ENCODE measurements at places on chromosomes 16 and 17.
A peak's percentile ranks its signal among the peaks of the same experiment; 100 is the strongest.

DNA sequence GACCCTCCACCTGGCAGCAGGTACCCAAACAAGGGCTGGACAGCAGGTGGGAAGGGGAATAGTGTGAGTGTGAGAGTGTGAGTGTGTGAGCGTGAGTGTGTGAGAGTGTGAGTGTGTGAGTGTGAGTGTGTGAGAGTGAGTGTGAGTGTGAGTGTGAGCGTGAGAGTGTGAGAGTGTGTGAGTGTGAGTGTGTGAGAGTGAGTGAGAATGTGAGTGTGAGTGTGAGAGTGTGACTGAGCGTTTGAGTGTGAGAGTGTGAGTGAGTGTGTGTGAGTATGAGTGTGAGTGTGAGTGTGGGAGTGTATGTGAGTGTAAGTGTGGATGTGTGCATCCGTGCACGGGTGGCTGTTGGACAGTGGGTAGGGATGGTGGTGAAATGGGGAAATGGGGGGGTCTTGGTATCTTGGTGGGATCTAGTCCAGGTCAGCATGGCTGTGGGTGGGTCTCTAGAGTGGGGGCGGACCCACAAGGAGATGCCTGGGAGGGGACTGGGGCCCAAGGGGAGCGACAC lies 408 bp downstream of the ADGRG1 start:
- DNase-seq, result no peak

GRCh38 chr16:13883276-13883675 lies 36.7 kb upstream of the ERCC4 start:
- DNase-seq, result no peak

DNA sequence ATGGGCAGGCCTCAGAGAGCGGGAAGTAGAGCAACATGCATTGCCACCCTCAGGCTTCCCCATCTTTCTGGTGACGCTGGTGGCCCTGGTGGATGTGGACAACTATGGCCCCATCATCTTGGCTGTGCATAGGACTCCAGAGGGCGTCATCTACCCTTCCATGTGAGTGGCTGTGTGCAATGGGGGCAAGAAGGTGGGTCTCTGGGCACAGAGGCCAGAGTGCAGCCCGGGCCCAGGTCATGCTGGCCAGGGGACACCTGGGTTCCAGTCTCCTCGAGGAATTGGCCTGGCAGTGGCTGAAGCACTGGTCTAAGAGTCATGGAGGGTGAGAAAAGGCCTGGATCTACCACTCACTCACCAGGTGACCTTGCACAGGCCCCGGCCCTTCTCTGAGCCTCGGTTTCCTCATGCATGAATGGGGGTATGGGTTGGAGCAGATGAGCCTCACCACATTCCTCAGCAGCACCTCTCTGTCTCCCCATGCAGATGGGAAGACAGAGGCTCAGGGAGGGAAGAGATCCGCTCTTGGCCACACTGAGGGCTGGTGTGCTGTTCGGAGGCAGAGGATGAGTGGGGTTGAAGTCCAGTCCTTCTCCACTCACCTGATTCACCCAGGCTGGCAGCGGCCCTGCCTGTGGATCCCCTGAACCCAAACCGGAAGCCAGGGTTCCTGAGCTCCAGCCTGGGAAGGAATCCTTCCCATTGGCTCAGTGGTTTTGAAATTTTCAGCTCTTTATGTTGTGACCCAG lies 7.2 kb upstream of the ADGRG3 start:
- no peak for DNase-seq

- DNase-seq, result no peak
Measured at GRCh38 chr16:78703936-78704335, 604.5 kb downstream of the WWOX start.

GRCh38 chr16:12321311-12321842 lies 344.8 kb downstream of the SNX29 start:
- DNase-seq, result no peak

DNA sequence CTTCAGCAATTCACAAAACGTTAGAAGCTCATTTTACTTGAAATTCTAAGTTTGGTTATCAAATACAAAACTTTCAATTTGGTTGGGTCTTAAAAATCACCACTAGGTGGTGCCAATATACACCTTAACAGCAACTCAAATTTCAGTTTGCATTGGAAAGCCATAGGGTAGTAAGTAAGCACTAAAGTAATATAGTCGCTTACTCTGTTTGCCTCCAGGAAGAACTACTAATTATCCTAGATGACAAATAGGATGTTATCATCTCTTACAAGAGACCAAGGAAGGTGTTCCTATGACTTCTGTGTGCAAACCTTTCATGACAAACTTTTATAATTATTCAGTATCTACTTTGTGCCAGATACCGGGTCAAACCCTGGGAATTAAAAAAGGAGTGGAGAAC lies 93.3 kb downstream of the MYO1D start:
- peak; percentile 77 for DNase-seq

DNA sequence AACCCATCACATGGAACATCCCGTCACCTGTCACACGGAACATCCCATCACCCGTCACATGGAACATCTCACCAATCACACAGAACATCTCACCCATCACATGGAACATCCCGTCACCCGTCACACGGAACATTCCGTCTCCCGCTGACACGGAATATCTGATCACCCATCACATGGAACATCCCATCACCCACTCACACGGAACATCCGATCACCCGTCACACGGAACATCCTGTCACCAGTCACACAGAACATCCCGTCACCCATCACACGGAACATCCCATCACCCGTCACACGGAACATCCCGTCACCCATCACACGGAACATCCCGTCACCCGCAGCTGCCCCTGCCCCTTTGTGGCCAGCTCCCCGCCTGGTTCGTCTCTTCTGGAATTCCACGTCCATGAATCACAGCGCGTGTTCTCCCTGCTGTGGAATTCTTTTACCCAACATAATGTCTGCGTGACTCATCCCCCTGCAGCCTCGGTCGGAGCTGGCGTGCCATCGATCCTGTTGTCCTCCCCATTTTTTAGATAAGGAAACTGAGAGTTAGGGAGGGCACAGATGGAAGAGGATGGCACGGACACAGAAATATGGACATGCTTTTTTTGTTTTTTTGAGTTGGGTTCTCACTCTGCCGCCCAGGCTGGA lies 5.6 kb downstream of the CPNE7 start:
- DNase-seq, result no peak

- no peak for DNase-seq
Measured at GRCh38 chr17:35735036-35735805, 3.8 kb downstream of the RASL10B start.

DNA sequence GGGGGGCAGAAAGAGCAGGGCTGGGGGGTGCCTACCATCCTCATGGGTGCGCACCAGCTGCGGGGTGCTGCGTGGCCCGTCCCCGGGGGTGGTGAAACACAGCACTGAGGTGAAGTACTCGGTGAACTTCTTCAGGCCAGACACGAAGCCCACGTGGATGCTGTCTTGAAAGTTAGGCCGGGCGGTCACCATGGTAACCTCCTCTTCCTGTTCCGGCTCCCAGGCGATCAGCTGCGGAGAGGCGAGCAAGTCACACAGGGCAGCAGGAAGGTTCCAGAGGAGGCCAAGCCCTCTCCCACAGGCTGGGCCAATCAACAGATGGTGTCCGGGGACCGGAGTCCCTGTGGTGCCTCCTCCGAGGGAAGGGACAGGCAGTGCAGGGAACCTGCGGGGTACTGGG lies 90.1 kb upstream of the CDC42EP4 start:
- no peak for DNase-seq

- no peak for DNase-seq
Measured at GRCh38 chr16:75319513-75320411, 68.3 kb upstream of the BCAR1 start.

GRCh38 chr17:55324296-55324978 lies 59.7 kb downstream of the HLF start:
- no peak for DNase-seq

All from small intestine (tissue), 16 donors.